CD14-positive monocyte (primary cell): ENCODE measurements at places on chromosomes 3 and 15.

DNA sequence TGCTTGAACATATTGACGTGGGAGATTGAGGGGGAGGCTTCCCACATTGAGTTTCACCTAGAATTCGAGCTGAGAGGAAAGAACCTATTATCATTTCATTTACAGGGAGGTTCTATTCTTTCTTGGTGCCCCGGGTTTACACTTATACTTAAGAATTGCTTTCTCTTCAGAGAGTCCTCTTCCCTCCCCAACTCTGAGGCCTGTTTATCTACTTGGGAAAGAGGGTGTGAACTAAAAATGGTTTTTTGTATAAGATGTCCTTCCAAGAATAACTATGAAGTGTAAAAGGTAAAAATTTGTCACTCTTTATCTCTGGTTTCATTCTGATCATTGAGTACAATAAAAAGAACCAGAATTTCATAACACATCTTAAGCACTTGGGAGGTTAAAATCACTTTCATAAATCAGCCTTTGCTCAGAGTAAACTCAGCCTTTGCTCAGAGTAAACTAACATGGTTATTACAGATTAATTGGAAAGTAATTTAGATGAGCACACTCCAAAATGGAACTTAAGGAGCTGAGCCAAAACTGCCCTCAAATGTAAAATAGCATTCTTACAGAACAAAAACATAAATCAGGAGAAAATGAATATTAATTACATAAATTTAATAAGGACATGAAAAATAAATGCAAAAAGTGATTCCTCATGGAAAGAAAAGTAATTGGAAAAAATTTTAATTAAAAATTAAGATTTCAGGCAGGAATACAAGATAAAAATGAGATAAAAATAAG is 75.2 kb downstream of the GADL1 start:
- no peak for DNase-seq

- DNase-seq = no peak
Observed at GRCh38 chr3:12661926-12662592, 1.9 kb downstream of the RAF1 start.

DNA sequence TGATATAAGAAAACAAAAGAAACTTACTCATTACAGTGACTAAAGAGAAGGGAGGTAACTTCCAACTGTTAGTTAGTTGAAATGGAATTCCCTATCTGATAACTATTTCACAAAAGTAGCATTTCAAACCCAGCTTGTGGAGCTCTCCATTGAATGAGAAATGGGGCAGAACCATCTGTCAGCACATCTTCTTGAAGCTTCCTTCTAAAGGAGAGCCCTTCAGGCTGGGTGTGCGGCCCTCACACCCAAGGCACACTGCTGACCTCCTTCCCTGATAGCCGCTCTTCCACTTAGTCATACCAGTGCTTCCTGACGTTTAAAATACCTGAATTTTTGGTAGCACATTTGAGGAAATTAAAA is 28.1 kb upstream of the VEPH1 start:
- DNase-seq = no peak

DNA sequence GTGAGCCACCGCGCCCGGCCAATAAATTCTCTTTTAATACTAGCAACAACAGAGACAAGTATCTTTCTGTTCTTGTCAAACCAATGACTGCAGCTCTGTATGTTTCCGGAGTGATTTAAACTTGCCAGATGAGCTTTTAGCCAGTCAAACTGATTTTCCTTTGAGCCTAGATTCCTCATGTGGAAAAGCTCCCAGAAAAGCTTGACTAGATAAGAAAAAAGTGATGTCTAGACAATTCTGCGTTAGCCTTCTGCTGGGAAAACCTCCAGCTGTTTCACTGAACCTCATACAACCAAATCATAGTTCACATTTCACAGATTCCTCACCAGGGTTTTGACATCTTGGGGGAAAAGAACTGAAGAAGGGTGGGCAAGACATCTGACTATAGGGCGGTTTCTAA is 78.6 kb downstream of the MAGI1 start:
- no peak for DNase-seq

- DNase-seq = no peak
Observed at GRCh38 chr3:67470207-67470606, 184.2 kb downstream of the SUCLG2 start.

GRCh38 chr3:24222165-24222805 is 272.4 kb downstream of the THRB start:
- no peak for DNase-seq

- DNase-seq = no peak
Observed at GRCh38 chr3:22091329-22091728, 340.3 kb upstream of the ZNF385D start.

DNA sequence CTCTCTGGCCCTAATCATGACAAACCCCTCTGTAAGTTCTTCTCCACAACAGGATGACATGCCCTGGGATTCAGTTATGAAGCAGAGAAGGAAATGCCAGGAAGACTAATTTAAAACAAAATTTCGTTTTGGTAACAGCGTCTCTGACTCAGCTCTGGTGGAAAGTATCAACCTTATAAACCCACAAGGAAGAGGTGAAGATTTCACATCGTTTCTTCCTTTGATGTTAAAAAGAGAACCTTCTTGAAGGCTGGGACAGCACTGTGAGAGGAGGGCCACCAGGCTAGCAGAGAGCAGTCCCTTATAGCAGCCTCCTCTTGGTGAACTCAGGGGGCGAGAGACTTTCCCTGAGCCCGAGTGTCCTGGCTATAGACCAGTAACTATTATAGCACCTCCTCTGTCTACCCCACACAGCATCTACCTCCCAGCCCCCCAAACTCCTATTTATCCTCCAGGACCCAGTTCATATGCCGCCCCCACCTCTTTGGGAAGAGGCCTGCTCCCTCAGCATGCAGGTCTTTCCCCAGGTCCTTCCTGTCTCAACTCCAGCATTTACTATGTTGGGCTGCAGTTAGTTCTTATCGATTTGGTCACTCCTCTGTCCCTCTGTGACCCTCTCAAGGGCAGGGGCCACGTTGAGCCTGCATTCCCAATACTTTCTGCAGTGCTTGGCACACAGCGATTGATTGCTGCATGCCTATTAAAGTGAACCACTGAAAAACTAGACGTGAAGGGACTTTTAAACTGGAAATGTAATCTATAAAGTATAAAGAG is 321.5 kb upstream of the ICE2 start:
- DNase-seq = no peak

- DNase-seq = no peak
Observed at GRCh38 chr3:149894205-149894604, 76.5 kb downstream of the PFN2 start.

- no peak for DNase-seq
Observed at GRCh38 chr3:184240384-184241140, 8.2 kb downstream of the ALG3 start.
